ENCODE measurements at places on chromosomes 11 and 22.
A peak's percentile ranks its signal among the peaks of the same experiment; 100 is the strongest.

DNA sequence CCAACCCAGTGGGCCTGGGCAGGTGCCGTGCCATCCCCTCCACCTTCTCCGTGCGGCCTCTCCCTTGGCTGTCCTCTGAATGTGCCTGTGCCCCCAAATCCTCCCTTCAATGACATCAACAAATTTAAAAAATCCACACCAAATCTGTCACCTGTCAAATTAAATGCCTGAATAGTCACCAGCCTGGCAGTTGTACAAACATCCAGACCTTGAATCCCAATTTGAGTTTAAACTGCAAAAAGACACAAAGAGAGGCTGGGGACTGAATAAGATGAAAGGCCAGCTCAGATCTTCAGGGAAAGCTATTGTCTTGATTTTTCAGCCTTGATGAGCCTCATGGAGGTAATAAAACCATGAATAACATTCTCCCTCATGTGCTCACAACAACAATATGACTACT is 194.7 kb downstream of the KIRREL3 start:
- DNase-seq: no peak

GRCh38 chr11:31412946-31413345 is 43.3 kb downstream of the DNAJC24 start:
- DNase-seq: no peak

- no peak for DNase-seq
Observed at GRCh38 chr11:95676308-95676707, 113.3 kb downstream of the FAM76B start.

GRCh38 chr11:71321433-71322191 is 69.2 kb upstream of the SHANK2 start:
- DNase-seq: no peak

GRCh38 chr11:62882788-62883501 is 2.2 kb downstream of the SLC3A2 start:
- DNase-seq: no peak

DNA sequence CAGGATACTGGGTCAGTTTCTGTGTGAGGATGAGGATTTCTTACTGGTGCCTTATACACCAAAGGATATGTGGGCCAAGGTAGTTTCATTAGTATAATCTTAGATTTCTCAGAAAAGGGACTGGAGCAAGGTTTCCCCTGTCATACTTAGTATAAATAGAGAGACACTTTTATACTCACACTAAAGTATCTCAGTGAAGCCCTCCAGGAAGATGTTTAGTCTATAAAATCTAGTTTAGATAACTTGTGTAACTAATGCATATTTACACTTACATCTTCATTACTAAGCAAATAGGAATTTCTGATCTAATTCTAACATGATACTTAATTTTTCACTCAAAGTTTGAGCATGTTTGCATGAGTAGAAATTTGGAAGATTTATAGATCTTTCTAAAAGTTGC is 11.1 kb downstream of the EMSY start:
- DNase-seq: no peak

- DNase-seq: no peak
Observed at GRCh38 chr11:75066061-75066460, 30.6 kb downstream of the OR2AT4 start.

DNA sequence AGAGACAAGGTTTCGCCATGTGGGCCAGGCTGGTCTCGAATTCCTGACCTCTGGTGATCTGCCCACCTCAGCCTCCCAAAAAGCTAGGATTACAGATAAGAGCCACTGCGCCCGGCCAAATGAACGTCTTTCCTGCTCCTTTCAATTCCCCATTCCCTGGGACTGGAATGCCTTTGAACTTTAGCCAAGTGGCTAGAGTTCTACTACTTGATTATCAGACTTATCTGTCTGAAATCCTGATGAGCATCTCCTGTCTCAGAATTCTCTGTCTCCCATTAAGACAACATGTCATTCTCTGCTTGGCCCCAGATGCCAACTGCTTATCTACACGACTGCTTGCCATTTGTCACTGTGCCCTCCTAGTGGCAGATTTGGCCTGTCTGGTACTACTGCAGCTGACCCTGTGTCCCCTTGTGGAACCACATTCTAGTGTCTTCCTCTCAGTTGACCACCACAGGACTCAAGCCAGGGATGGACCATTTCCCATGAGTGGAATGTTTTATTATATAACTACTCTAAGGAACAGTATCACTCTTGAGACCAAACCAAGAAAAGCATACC is 33.1 kb upstream of the IPO7 start:
- DNase-seq: no peak

GRCh38 chr22:47658182-47658581 is 895.7 kb downstream of the TBC1D22A start:
- no peak for DNase-seq

DNA sequence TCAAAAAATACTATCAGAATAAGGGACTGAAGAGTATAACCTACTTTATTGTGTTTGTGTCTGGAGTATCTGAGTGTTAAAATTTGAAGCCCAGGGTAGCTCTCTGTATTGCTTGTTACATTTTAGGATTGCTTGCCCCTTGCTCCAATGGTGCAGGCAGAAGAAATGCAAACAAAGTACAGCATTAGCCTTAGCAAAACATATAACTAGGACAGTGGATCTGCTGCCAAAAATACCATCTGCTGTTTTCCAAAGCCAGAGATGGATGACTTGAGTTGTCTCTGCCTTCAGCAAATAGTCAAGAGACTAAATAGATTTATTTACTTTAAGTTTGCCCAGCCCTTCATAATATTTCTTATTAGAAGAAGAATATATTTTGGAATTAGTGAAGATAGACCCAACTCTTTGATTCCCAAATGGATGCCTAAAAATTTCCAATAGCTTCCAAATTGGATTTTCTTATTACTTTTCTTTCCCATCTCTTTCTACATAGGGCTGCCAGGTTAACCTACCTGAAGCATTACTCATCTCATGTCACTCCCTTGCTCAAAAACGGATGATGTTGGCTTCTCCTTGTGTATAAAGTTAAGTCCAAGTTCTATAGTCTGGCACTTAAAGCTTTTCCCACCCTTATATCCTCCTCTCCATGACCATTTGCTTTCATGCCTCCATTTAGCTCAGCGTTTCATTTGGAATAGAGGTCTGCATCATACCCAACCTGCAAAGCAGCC is 66.3 kb downstream of the LDLRAD3 start:
- no peak for DNase-seq

DNA sequence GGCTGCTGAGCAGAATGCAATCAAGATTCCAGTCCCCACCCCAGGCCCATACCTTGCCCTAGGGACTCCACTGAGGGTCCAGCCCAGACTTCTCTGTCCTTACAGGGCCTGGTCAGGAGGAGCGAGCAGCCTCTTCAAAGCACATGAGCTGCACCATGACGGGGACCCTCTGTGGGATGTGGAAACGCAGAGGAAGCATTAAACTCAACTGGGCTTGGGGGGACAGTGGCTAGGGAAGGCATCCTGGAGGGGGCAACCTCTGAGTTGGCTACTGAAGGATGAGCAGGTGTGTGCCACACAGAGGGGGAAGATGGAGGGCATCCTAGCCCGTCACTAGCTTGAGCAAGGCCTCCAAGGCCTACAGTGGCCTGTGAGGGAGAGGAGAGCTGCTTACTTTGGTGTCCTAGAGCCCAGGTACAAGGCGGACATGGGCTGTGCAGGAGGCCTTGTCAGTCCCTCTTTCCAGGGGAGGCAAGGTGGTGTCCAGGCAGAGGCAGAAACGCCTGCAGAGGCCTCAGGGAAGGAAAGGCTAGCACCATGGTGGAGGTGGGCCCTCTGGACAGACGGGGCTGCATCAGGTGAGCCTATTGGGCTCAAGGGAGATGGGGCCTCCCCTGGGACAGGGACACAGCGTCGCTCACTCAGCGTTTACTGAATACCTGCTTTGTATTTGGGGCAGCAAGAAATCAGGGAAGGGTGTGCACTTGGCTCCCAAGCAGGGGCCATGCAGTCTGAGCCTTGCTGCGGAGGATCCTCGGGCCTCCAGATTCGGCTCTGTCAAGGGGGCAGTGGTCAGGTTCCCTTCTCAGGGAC is 14.3 kb downstream of the TTC38 start:
- DNase-seq: no peak

DNA sequence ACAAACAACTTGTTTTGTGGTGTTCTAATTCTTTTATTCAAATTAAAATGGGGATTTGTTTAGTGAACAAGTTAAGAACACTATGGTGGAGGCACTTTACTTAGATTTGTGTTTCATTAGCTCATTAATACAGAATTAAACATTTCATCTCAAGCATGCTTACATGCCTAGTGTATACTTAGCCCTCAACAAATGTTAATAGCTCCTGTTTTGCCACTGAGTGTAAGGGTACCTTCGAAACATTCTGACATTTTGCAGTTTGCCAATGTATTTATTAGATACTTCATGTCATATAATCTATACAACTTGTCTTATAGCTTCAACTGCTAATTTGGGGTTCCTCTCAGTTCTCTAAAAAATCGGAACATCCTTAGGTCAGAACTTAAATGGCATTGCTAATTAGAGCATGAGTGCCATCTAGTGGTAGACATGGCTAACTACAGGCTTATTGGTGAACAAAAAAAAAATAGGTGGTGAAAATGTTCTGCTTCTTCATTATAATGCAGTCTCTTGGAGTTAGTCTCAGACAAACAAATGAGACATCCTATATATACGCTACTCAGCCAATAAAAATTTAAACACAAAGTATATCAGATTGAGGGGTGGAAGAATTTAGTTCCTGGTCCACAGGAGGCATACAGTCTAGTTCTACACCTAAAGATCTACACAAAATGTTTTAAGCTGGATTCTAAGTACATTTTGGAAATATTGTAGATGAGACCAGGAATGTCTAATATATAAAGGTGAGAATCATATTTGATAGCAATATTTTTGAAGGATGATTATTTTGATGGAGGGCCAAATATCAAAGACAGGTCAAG is 4.9 kb upstream of the CNTN5 start:
- DNase-seq: peak; percentile 23

DNA sequence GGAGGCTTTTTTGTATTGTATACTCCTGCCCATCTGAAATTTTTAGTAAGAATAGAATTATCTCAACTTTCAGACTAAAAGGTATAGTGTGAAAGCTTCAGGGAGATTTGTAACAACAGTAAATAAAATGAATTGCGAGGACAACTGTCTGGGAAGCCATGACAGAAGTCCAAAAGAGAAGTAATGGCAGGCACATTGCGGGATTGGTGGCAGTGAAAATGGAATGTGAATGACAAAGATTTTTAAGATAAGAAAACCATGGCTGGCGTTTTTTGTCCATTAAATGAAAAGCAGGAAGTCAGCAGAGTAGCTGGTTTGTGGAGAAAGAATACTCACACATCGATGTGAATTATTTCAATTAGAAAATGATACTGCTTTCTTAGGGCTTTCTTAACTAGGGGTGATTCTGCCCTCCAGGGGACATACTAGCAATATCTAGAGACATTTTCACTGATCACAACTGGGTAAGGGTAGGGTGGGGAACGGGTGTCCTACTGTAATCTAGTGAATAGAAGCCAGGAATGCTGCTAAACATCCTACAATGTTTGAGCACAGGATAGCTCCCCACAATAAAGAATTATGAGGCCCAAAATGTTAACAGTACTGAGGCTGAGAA is 1.6 kb downstream of the NPAT start:
- no peak for DNase-seq

DNA sequence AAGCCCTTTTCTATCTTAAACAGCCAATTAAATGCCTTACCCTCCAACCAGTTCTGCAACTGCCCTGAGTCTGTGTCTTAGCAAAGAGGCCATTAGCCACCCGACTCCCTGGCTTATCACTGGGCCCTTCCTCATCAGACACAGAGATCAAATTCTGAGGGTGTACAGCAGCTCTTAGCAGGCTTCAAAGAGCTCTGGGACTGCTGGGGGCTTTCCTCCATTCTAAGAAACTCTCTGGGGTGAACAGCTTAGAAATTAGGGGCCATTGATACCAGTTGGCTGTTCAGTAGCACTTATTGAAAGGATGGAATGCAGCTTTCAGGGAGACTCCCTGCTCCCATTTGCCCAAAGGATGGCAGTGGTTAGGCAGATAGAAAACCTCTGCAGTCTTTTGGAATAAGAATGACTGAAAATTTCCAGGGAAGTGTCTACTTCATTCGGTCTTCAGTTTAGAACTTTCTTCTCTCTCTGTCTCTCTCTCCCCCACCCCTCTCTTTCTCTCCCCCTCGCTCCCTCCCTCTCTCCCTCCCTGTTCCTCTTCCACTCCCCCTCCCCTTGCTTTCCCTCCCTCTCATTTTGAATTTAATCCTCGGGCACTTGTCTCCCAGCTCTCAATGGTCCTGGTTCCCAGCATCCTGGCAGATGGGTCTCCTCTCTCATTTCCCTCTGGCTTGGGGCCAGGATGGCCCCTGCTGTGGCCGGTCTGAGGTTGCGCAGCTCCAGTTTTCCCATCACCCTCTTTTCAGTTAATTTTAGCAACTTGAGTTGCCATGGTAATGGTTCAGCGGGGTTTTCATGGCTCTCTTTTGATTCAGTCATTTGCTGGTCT is 76.4 kb downstream of the COMMD9 start:
- no peak for DNase-seq

DNA sequence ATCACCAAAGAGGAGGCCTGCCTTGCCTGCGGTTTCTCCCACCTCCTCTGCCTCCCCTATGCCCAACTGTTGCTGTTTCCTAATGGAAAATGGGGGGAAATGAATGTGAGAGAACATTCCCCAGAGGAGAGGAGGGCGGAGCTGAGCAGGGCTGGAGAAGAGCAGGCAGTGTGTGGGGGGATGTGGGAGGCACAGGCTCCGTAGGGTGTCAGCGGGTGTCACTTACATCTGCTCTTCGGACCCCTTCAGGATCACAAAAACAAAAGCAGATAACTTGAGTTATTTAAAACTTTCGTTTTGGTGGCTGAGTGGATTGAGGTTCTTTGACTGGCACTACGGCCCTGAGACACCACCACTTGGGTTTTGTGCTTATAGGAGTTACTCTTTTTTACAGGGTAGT is 93.8 kb downstream of the CEP164 start:
- DNase-seq: no peak

GRCh38 chr11:134145715-134146114 is 76.8 kb downstream of the JAM3 start:
- no peak for DNase-seq

- peak; percentile 47 for DNase-seq
Observed at GRCh38 chr11:30889143-30889794, 303.1 kb upstream of the MPPED2 start.

- DNase-seq: peak; percentile 64
Observed at GRCh38 chr22:27416511-27417420, 384.8 kb downstream of the MN1 start.

- no peak for DNase-seq
Observed at GRCh38 chr11:73201249-73201648, 16.8 kb upstream of the P2RY2 start.

- no peak for DNase-seq
Observed at GRCh38 chr11:134639586-134640330, 227.7 kb upstream of the B3GAT1 start.

- DNase-seq: no peak
Observed at GRCh38 chr22:37176464-37177061, 11.5 kb downstream of the C1QTNF6 start.

- DNase-seq: no peak
Observed at GRCh38 chr22:48944433-48944750, 883.3 kb downstream of the BRD1 start.

DNA sequence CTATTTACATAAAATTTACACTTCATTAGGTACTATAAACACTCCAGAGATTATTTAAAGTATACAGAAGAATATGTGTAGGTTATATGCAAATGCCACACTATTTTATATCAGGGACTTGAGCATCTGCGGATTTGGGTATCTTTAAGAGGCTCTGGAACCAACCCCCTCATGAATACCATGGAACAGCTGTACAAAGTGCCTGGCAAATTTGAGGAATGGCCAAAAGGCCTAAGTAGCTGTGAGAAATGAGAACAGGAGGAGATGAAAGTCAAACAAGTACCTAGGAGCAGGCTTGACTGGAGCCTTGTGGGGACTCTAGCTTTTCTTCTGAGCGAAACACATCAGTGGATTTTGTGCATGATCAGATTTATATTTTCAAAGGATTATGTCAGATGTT is 149.3 kb downstream of the RBFOX2 start:
- DNase-seq: no peak

Measured in non-pigmented ciliary epithelial cell (primary cell).